ENCODE measurements at places on chromosomes 2 and 18.

- DNase-seq, result no peak
Measured at GRCh38 chr2:118224895-118225311, 136.6 kb downstream of the INSIG2 start.

GRCh38 chr2:215290980-215291599, 20.8 kb upstream of the ATIC start:
- no peak for DNase-seq

- no peak for DNase-seq
Measured at GRCh38 chr18:53441761-53442414, 782.6 kb downstream of the MBD2 start.

DNA sequence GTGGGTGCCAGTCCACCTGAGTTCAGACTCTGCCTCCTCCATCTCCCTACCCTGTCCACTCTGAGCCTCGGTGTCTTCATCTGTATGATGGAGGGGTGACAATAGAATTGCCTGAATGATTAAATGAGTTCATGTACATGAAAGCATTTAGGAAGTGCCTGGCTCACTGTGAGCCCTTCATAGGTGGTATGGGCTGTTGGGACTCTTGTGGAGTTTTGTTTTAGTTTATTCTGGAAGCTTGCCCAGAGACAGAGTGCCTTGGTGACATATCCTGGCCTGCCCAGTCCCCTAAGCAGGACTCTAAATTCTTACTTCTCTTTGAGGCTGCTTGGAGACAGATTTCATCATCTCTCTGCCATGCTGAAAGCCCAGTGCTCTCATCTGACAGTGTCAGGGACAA, 24.5 kb upstream of the GIGYF2 start:
- DNase-seq, result no peak

DNA sequence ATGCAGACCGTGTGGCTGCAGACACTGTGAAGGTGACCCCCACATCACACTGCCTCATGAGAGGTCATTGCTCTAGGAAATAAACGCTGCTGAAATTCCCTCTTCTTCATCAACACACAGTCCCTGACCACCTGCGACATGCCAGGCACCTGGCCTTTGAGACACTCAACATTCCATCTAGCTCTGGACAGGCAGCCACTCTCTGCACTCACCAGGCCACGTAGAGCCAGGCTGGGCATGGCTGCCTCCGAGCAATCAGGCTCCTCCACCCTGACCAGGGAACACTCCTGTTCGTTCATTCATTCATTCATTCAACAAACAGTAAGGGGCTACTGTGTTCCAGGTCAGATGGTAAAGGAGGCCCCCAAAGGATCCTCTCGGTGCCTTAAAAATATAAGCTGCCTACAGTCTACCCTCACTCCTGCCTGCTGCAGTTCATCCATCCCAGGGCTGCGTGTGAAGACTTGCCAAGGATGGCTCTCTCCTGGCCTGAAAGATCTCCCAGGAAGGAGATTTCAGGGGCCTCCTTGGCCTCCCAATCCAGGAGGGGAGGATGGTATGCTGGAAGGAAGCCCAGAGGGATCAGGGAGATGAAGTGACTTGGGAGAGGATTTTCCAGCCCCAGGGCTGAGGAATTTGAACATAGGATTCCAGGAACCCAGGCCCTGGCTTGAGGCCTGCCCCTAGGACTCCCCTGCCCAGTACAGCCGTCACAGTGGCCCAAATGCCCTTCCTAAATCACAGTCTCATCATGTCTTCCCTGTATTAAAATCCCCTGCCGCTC, 66.7 kb downstream of the TNS1 start:
- no peak for DNase-seq

DNA sequence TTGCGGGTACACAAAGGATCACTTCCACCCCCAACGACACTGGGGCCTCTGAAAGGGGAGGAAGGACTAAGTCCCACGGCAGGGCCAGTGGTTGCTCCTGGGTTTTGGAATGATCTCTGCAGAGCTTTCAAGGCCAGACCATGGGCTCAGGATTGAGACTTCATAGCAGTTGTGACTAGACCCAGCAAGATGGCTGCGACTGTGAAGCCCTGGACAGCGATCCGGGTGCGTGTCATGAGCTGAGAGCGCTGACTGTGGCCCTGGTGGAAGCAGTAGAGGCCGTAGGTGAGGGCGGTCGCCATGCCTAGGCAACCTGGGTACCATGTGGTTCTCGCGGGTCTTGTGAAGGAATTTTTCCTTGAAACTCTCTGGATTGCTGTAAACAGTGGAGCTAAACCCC, 27.3 kb downstream of the NCL start:
- no peak for DNase-seq

DNA sequence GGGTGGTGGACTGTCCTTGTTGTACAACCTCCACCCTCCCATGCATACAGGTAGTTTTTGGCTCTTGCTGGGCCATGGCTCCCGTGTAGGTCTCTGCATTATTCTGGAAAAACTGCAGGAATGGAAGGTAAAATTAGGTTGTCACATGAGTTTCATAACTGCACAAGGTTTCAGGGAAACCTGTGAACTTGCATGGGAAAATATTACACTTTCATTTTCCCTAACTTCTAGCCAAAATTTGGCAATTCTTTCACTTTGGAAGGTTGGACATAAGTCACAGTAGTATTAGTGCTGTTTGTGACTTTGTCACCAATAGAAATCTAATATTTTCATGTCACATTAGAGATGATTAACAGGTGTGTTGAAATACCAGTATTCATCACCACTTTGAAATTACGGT, 118.1 kb upstream of the MGAT5 start:
- no peak for DNase-seq

GRCh38 chr2:20035955-20036666, 15.3 kb downstream of the LAPTM4A start:
- no peak for DNase-seq

- DNase-seq, result no peak
Measured at GRCh38 chr2:159546716-159547430, 69.5 kb downstream of the BAZ2B start.

DNA sequence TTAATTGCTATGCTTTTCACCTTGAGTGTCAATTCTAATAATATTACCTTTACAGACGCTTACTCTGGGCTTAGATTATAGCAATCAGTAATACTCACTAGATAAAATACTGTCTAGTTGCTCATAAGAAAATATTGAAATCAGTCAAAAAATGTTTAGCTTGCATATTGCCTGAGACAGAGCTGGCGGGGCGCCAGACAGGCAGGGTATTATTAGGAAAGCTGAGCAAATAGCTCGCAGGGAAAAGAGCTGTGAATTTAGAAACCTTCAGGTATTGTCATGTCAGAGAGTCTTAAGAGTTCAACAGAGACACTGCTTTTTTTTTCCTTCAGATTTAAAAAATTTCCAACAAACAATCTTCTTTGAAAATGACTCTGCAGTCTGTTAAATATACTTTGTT, 118.4 kb downstream of the MEIS1 start:
- DNase-seq, result no peak

- no peak for DNase-seq
Measured at GRCh38 chr18:11821643-11822237, 29.5 kb upstream of the CHMP1B start.

GRCh38 chr2:30807249-30807648, at the start of gene CAPN13:
Gene CAPN13 (minus strand): TSS chr2:30807446. CDS start chr2:30787325, 20,121 bp downstream.
- no peak for DNase-seq

- no peak for DNase-seq
Measured at GRCh38 chr18:13570856-13571495, 155.4 kb downstream of the FAM210A start.

DNA sequence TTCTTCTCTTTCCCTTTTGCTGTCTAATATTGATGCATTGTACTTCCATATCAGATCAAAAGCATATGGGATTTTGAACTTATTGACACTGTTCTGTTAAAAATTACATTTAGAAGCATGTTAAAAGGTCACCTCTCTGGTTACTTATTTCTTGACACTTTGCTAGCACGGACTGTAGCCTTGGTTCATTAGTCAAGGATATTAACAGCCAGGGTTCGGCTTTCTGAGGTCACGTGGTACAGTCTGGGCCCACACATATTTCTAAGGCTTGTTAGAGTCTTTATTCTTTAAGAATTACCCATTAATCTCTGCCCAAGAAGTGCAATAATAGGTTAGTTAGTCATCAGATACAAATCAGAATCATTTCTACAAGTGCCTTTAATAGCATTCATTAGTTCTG, 1035.8 kb upstream of the FANCL start:
- DNase-seq, result no peak

GRCh38 chr2:181823405-181823804, 68.1 kb upstream of the ITPRID2 start:
- no peak for DNase-seq

GRCh38 chr2:165837122-165837521, 43.1 kb upstream of the GALNT3 start:
- no peak for DNase-seq

- DNase-seq, result no peak
Measured at GRCh38 chr2:238302087-238302486, 13.7 kb upstream of the PER2 start.

DNA sequence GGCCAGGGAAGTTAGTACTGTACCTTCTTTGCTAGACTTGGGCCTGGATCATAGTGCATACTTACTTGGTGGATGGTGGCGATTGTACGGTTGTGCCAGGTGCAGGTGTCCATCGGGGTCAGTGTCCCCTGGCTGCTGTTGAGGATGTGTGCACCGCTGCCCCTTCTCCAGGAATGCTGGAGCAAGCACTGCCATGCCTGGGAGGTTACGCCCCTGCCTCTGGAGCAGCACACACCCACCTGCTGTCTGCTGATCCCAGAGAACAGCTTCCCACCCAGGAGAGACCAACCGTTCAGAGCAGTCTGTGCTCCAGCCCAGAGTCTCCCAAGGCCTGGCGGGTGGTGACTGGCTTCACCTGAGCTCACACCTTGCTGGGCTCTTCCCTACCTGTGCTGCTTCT, 286.8 kb upstream of the HS6ST1 start:
- no peak for DNase-seq

GRCh38 chr2:220987839-220988238, 584.3 kb downstream of the EPHA4 start:
- DNase-seq, result no peak

DNA sequence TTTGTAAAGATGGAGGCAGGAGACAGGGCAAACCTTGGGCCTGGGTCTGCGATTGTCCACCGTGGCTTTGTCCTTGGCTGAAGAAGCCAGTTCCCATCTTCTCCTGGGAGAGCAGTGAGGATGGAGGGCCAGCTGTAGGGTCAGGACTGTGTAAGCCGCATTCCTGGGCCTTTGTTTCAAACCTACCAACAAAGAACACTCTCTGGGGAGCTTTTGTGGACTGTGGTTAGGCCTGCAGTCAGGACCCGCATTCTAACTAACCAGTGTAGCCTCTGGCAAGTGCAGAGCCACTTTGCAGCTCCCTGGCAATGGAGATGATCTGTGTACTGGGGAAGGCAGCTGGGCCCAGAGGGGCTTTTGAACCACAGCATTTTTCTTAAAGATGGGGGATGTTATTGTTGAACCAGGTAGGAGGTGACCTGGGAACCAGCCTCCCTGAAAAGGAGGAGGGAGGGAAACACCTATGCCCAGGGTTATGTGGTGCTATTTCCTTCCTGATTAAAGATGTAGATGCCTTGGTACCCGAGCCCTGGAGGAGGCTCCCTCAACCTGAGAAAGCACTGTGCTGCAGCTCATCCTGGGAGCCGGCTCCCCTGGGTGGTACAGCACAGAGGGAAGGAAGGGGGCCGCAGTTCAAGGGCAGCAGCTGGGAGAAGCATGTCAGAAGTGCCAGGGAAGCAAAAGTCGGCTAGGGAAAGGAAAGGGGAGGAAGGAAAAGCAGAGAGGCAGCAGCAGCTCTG, 12.7 kb upstream of the SMAD4 start:
- no peak for DNase-seq

- DNase-seq, result no peak
Measured at GRCh38 chr2:2642906-2643890, 312.1 kb upstream of the MYT1L start.

GRCh38 chr2:158618891-158619490, 162.2 kb downstream of the PKP4 start:
- no peak for DNase-seq

DNA sequence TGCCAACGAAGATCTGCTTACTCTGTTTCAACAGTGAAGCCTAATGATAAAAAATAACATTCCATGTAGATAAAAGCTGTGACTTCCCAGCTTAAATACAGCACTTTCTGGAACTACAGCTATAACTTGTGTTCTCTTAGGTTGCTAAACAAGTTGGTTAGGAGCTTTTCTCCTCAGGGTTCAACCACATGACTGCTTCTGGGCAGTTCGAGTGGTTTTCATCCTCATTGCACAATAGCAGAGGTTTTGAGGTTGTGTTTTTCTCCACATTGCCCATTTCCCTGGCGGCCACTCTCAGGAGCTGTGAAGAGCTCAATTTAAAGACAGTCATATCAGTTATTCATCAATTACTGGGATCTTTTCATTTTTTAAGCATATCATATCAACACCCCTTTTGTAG, 102.2 kb upstream of the CYP1B1 start:
- DNase-seq, result no peak

- DNase-seq, result no peak
Measured at GRCh38 chr2:54927751-54928615, 122.3 kb downstream of the RTN4 start.

- no peak for DNase-seq
Measured at GRCh38 chr2:166381-166780, 97.5 kb downstream of the SH3YL1 start.

DNA sequence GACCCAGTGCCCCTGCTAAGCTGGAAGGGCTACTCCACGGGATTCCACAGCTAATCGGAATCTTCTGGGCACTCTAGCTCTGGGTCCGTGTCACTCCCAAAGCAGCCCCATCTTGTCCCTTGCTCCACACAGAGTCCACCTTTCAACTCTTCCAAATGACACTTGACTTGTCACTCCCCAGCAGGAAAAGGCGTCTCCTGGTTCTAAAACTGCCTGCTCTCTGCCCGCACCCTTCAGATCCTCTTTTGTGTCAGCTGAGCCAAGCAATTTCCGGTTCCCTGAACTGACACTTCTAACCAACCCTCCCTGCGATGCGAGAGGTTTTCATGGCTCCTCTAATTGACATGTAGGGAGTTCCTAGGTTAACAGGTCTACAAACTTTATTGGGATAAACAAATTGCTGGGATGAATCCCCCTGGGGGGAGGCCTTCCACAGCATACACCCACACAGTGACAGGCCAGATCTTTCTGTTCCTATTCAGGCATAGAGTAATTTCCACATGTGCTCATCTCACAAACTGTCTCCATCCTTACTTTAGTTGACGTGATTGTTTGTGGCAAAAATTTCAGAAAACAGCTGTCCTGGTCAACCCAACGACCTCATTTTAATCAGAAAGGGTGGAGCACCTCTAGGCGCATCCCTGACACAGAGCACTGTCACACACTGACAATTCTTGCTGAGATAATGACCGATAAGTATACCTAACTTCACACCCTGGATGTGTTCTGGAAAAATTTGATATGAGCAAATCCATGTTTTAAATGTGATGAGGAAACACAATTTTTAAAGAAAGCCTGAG, 104.9 kb downstream of the RBMS1 start:
- no peak for DNase-seq

GRCh38 chr2:171791361-171791760, 102.7 kb downstream of the SLC25A12 start:
- no peak for DNase-seq

All from activated CD4-positive, alpha-beta T cell treated with anti-CD3 and anti-CD28 coated beads for 1 hour (primary cell).